Fibroblast of lung (primary cell): ENCODE measurements at places on chromosomes 12 and 14.

GRCh38 chr12:44025499-44025898 lies 189.6 kb downstream of the TMEM117 start:
- no peak for DNase-seq

DNA sequence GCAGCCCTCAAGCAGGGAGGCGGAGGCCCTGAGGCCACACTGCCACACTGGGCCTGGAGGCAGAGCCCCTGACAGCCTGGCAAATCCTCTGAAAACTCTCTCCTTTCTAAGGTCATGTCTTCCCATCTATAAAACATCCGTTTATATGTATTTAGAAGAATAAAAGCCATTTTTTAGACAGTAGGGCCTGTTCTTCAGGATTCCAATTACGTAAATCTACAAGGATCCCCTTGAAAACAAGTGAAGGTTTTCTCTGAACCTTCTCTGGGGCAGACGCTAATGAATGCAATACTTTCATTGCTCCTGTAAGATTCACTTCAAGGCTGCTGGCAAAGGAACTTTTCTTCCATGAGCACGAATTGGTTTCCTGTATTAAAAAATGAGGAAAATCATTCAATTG lies 12.8 kb downstream of the EIF2B2 start:
- no peak for DNase-seq

GRCh38 chr12:10562306-10562933 lies 51.0 kb downstream of the MAGOHB start:
- DNase-seq = peak; percentile 14

DNA sequence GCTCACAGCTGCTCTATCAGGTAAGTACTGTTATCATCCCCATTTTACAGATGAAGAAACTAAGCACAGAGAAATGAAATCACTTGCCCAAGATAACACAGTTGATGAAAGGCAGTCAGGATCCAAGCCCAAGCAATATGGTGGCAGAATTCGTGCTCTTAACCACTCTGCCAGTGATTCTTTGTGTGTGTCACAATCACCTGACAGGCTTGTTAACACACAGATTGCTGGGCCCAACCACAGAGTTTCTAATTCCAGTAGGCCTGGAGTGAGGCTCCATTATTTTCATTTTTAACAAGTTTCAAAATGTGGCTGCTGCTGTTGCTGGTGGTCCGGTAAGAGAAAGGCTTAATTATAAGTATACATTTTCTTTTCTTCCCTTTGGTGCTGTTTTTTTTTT lies 134.2 kb downstream of the TGFB3 start:
- no peak for DNase-seq

GRCh38 chr14:69775012-69775411 lies 8.1 kb downstream of the SRSF5 start:
- no peak for DNase-seq

DNA sequence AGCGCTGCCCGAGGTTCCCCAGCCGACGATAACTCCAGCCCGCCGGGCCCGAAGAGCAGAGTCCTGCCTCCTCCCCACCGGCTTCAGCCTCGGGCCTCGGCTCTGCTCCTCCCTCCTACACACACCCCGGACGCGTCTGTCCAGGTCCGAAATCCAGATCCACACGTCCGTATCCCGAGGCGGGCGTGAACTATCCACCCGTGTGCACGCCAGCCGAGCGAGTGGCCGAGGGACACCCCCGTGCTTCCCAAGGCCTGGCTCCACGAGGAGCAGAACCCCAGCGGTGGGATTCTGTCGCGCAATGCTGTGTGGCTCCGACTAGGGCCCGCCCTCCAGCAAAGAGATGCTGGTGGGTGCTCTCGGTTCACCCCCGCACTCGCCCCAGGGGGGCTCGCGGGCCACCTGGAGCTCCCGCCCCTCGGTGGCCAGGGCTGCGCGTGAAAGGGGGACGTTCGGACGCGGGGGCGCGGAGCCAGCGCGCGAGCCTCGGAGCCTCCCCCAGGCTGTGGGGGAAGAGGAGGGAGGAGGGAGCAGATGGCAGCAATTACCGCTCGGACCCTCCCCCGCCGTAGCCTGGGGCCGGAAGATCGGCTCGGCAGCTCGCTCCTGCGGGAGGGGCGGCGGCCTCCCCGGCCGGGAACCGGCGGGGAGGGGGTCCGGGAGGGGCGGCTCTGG lies 18.9 kb upstream of the ANKRD33 start:
- no peak for DNase-seq
